ENCODE measurements at places on chromosomes 2 and 18.

DNA sequence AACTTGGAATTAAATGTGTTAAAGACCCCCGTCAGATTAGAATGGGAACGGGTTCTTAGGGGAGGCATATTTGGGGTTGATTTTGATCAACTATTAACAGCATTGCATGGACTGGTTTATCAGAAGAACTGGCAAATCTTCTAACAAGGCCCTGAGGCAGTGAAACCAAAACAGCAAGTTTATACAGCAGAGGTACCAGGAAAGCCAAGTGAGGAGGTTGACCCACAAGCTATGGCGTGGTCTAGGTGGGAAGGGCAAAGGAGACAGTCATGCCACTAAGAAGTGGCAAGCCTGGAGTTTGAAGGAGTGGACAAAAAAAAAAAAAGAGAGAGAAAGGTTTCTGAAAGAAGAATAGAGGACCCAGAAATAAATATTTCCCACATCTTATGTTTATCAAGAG, 187.0 kb downstream of the MREG start:
- DNase-seq: no peak

GRCh38 chr2:178819992-178820391, 12.8 kb upstream of the TTN start:
- DNase-seq: no peak

GRCh38 chr2:226609366-226609765, 190.3 kb downstream of the IRS1 start:
- no peak for DNase-seq

GRCh38 chr2:74690571-74690970, 36.5 kb downstream of the SEMA4F start:
- no peak for DNase-seq

GRCh38 chr2:105187531-105187930, 54.0 kb upstream of the GPR45 start:
- no peak for DNase-seq

- no peak for DNase-seq
Observed at GRCh38 chr2:10826026-10826425, 13.4 kb upstream of the PDIA6 start.

- DNase-seq: no peak
Observed at GRCh38 chr2:43132683-43133301, 93.6 kb downstream of the ZFP36L2 start.

- peak; percentile 78 for DNase-seq
Observed at GRCh38 chr2:178072383-178073301, at the start of gene PDE11A. PDE11A (minus strand) TSS chr2:178072777; CDS start chr2:178072437, 340 bp downstream.

- no peak for DNase-seq
Observed at GRCh38 chr2:198191651-198192050, 387.3 kb downstream of the PLCL1 start.

DNA sequence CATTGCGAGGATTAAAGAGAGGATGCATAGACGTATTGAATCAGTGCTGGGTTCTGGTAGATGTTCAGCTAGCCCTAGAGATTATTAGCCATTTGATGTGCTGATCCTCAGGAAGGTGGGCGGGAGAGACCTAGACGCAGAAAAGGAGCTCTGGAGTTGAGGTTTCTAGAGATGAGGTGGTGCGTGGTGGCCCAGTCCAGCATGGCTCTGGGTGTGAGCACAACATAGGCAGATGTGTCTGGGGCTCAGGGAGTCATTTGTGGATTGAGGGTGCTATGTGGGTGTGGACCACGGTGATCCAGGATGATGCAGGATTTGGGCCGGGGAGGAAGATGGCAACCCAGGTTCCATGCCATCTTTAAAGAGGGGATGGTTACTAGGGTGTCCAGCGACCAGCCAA, 102.1 kb downstream of the NEDD4L start:
- DNase-seq: no peak

- DNase-seq: no peak
Observed at GRCh38 chr18:49344825-49345224, 115.6 kb downstream of the DYM start.

DNA sequence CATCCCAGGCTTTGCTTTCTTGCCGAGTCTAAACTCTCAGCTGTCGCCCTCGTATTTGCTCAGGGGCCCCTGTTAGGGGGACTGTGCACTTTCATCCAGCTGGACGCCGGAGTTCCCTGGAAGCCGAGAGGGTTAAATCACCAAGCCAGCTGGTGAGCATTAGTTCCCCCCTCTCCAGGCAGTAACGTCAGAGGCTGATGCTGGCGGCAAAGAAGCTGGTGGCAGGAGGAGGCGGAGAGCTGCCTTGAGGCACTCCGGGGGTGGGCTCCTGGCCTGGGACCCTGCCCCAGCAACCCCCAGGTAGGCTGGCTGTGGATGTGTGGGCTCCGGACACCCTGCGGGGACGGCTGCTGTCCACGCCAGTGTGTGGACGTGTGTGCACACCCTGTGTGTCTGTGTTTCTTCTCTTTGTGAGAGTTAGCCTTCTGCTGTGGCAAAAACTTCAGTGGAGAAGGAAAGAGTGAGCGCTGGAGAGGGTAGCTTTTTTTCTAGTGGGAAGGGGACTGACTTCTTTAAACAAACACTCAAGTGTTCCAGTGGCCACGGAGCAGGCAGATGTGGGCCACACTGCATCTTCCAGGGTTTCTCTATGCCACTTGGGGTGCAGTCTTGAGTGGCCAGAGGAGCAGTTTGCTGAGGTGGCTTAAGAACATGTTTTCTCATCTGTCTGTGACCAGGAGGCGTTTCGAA, 84.7 kb downstream of the GLI2 start:
- DNase-seq: no peak

DNA sequence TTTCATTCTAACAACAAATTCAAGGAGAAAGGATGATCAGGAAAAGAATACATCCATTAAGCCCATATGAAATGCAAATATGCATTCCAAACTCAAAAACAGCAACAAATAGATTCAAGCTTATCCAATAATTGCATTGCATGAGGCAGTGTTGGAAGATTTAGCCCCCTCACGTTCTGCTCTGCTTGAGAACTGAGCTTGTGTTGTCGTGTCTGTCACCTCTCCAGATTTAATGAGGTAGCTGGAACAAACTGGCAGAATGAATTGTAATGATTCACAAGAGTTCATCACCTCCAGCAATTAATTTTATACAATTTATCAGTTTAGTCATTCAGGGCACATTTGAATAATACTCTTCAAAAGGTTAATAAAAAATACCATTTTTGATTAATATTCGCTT, 54.8 kb downstream of the AP1S3 start:
- no peak for DNase-seq

- no peak for DNase-seq
Observed at GRCh38 chr18:2537296-2537695, 34.0 kb downstream of the METTL4 start.

GRCh38 chr2:46748735-46749531, 166.7 kb downstream of the MCFD2 start:
- DNase-seq: no peak

GRCh38 chr2:111519071-111519470, 364.9 kb downstream of the ANAPC1 start:
- DNase-seq: no peak

DNA sequence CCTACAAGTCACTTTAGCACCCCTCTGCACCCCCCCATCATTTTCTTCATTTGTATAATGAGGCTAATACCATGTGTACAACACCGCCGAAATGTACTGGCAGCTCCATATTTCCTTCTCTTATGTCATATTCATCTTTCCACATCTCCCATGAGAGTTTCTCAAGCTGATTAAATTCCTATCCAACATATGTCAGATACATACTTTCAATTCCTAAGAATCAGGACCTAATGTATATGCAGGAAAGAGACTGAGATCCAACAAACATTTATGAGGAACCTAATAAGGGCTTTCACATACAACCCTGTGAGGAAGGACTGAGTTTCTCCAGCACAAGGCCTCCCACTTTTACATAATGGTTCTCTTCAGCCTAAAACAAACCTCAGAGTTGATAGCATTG, 41.9 kb downstream of the PRKD3 start:
- no peak for DNase-seq

DNA sequence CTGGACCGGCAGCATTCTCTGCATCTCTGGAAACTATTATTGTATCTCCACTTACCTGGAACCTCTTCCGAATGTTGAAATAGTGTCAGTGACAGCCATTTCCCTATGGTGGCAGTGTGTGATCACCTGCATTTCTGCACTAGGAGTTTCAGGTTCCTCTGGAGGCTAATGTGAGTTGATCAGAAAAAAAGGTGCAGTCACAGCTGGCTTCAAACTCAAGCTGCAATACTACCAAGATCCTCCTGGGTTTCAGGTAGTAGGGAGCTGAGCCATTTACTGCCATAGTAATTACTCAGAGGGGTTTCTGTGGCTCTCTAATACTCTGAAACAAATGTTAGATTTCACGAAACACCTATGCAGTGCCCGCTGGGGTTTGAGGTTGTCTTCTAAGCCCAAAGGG, 183.5 kb upstream of the OSR1 start:
- no peak for DNase-seq

- no peak for DNase-seq
Observed at GRCh38 chr18:65749841-65750240, 971 bp upstream of the CDH7 start.

GRCh38 chr18:70126832-70127231, 78.7 kb downstream of the RTTN start:
- DNase-seq: no peak

GRCh38 chr2:75068546-75068945, 110.1 kb downstream of the POLE4 start:
- no peak for DNase-seq

- DNase-seq: no peak
Observed at GRCh38 chr2:18993756-18994338, 364.6 kb downstream of the OSR1 start.

- DNase-seq: no peak
Observed at GRCh38 chr2:225037415-225038230, 4.6 kb downstream of the DOCK10 start.

- DNase-seq: no peak
Observed at GRCh38 chr2:121532347-121532766, 1.7 kb downstream of the RNU4ATAC start.

DNA sequence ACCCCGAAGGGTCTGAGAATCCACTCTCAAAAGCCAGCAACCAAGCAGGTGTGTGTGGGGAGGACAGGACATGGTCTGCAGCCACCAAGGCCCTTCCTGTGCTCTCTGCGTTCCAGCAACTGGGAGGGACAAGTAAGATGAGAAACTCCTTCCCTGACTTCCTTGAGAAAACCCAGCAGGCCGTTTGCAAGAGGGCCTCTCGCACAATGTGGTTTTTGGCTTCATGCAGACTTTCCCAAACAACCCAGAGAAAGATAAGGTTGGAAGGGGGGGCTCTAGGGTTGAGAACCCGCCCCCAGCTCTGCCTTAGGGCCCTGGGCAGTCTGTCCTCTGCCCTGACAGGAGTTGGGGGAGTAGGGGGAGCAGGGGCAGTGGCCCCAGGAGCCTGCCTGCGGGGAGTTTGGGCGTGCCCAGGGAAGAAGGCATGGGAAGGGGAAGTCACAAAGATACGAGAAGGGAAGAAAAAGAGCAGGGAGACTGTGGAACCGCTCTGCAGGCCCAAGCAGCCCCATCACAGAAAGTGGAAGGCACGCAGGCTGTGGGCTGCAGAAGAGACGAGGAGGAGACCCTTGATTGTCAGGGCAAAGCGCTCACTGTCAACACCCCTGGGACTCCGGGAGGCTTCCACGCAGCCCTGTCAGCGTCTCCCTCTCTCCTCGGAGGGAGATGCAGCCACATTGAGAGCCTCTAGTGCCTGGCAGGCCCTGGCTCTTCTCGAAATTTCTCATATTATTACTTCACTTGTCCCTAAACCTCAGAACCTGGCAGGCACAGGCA, 99.8 kb downstream of the SMAD7 start:
- no peak for DNase-seq

GRCh38 chr18:26902291-26902690, 36.8 kb upstream of the AQP4 start:
- no peak for DNase-seq

DNA sequence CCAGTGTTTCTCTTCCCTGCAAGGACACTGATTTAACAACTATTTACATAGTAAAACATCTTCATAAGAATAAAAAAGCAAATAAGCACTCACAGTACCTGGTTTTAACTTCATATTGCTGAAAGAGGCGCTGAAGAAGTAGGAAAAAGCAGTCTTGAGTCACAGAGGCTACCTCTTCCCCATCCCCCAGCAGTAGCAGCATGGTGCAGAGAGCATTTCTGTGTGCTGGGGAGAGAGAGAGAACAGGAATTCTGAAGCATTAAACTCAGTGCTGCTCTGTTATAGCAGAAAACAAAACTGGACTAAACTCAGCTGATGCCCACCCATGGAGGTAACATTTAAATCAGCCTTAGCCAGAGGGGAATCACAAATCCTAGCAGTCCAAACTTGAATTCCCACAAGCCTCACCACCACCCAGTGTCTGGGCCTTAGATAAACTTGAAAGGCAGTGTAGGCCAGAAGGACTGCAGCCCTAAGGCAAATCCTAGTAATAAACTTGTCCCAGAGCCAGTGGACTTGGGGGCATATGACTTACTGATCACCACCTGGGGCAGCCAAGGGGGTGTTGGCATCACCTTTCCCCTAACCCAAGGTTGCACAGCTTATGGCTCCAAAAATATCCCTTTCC, 321.8 kb upstream of the CWC22 start:
- DNase-seq: no peak

DNA sequence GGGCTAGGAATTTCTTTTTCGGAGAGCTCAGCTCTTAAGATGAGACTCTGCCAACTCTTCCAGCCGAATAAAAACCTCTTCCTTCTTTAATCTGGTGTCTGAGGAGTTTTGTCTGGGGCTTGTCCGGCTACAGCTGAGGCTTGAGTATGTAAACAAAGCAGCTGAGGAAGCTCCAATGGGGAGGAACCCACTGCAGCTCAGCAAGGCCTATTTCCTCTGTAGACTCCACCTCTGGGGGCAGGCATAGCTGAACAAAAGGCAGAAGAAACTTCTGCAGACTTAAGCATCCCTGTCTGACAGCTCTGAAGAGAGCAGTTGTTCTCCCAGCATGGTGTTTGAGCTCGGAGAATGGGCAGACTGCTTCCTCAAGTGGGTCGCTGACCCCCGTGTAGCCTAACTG, 838.7 kb downstream of the CCDC85A start:
- DNase-seq: no peak

DNA sequence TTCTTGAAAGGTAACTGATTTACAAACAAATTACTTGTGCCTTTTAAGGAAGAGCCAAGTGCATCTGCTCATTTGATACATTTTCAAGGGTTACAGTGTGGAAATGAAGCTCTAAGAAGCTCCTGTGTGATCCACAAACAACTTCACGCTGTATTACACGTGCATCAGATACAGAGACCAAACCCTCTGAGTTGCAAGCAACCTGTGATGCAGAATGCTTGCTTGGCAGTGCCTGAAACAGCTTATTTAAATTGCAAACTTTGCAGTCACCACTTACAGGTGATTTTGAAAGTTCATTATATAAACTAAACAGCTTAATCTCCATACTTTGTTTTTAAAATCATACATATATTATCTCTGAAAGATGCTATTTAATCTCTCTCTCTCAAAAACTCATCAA, 50.1 kb downstream of the ZEB2 start:
- DNase-seq: no peak
